Stimulated activated CD8-positive, alpha-beta memory T cell treated with anti-CD3 and anti-CD28 coated beads, Interleukin-7, amount 100 ng/mL, for 1 hour (primary cell): ENCODE measurements at places on chromosomes 2 and 18.

DNA sequence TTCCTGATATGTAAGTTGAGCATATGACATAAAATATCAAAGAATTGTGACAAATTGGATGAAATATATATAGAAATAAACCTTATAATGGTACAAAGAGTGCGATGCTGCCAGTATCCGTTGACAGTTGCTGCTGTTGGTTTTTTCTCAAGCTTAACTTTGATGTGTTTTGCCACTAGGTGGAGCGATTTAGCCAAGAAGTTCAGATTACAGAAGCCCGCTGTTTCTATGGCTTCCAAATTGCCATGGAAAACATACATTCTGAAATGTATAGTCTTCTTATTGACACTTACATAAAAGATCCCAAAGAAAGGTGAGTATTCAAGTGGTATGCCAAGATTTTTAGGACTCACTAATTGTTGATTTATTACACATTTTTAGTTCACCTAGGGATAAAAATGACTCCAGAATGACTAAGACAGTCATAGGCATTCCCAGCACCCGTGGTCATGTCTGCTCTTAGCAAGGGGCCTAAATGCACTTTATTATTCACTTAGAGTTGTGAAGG is 2.1 kb downstream of the RRM2 start:
- DNase-seq: no peak

GRCh38 chr2:24456599-24457556 is 34.2 kb upstream of the NCOA1 start:
- DNase-seq: no peak

DNA sequence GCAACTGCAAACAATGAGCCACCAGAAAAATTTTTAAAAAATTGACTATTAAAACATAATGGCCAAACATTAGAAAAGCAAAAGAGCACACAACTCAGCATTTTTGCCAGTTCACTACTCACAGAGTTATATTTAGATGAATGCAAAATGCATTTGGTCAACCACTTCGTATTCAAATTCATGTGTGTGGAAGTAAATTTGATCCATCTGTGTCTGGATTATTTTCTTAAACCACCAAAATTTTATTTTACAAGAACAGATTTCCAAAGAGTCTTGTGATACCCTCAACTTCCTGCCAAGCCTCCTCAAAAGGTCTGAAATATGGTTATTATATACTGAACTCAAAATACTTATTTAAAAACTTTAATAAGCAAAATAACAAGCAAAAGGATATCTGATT is 57.4 kb downstream of the PPP1R1C start:
- DNase-seq: no peak

GRCh38 chr2:225103737-225104141 is 61.5 kb upstream of the DOCK10 start:
- DNase-seq: no peak
